Caudate nucleus (tissue), 63 donors: ENCODE measurements at places on chromosomes 7 and 10.
A peak's percentile ranks its signal among the peaks of the same experiment; 100 is the strongest.

- no peak for DNase-seq
Observed at GRCh38 chr10:126065751-126066377, 169.5 kb downstream of the FANK1 start.

DNA sequence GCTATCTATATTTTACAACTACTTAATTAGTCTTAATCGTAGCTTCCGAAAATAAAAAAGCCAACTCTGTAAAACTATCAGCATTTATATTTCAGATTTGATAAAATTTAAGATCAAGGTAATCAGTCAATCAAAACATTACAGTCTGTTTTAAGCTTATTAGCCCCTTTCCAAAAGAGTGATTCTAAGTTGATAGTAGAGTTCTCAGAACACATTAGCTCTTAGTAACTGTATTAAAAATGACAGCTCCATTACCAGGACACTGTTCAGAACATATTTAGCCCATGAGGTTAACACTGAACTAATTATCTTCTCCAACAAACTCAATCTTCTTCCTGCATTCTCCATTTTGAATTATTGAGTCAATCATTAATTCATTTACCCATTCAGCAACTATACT, 110.3 kb upstream of the PALS2 start:
- no peak for DNase-seq

DNA sequence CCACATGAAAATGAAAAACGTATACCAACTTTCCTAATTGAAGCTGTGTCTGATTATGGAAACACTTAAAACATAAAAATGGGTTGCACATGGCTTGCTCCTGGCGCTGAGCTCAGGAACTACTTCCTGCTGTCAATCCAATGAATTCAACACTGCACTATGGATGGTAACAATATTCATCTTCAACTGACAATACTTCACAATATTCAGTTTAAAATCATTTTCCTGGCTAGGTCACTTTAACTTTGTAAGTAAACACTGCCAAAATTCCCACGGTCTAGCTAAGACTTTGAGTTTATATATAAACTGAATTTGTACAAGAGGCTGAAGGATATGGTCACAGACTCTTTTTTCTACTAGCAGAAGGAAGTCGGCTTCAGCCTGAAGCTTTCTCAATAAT, 556.9 kb downstream of the TNS3 start:
- DNase-seq: no peak

GRCh38 chr7:34759477-34760125, 101.6 kb downstream of the NPSR1 start:
- no peak for DNase-seq

DNA sequence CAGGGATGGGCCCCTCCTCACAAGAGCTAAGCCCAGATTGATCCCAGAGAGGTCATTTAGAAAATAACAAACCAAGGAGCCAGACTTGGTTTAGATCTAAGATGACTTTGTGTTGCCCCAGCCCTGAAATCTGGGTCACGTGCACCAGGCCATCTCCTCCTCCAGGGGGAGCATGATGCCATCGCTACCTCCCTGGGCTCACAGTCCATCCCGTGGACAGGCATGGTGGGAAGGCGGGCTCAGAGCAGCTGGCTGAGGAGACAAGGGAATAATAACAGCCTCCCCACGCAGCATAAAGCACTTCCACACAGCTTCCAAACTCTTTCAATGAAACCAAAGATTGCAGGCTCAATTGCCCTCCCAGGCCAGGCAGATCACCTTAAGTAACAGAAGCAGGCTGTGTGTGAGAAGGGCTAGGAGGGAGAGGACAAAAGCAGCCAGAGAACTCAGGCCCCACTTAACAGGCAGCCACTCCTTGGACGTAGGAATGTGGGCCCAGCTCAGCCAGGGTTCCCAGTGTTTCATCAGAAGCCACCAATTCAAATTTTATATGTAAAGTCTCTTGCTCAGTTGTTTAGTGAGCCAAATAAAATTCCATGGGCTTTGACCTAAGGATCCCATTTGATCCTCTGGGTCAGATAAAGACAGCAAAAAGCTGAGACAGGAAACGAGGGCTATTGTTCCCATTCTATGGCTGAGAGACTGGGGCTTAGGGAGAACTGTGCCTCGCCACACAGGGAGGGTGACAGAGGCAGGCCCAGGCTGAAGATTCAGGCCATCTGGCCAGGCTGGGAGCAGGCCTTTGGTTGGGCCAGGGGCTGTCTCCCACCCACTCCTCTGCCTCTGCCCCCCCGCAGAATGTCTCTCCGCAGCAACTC, 100.2 kb downstream of the COL13A1 start:
- DNase-seq: no peak

DNA sequence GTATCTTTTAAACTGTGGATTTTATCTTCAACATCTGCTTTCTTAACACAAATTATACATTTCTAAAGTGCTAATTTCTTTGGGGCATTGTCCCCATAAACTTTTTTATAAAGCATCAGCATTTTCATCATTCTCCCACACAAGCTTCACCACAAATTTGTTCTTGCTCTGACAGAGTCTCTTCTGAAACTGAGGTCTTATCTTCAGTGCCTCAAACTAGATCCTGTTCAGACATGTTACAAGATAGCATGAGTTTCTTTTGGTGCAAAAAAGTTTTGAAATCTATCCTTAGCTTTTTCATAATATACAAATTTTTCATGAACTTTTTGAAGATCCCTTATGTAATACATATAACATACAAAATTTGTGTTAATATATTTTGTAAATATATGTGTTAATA, 346.6 kb downstream of the IPMK start:
- DNase-seq: no peak

DNA sequence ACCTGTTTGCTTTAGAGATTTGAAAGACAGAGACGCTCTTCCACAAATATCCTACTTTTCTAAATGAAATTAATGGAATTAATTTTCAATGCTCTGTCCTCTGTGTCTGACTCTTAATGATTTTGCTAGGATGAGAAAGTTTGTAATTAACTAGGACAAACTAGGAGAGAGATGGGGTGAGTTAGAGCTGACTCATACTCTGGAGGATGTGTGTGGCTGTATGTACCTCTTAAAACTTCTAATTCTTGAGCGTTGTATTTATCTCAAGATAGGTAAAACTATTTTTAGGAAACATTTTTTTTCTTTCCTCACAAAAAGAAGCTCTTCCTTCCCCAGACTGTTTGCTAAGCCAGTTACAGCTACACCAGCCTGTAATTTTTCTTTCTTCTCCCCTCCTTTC, 178.8 kb upstream of the ANKRD30A start:
- no peak for DNase-seq

DNA sequence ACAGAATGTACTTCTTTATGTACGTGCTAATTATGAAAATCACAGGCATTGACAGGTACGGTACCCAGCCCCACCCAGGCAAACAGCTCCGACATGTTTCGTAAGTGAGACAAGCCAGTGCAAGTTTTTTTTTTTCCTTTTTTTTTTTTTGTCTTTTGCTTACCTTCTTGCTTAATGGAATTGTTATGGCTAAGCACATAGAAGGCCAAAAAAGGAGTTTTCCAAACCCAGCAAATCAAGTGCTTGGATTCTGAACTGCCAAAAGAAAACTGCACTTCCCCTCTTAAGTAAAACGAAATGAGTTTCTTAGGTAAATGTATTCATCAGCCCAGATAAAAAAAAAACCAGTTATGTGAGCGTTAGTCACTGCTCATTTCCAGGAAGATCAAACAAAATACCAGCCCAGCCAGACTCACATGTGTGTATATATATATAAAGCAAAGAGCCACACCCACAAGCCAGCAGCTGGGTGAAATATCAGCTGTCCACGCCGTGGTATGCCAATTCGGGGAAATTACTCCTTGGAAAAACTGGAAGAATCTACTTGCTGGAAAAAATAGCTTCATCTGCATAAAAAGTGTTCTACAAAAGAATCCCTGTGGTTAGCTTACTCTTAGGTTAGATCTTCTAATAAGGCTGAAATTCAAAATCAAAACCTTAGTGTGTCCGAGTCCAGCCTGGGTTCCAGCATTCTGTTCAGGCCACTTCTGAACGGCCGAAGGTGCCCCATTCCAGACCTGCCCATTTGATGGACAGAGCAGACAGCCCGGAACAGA, 8.0 kb downstream of the KLF6 start:
- no peak for DNase-seq

DNA sequence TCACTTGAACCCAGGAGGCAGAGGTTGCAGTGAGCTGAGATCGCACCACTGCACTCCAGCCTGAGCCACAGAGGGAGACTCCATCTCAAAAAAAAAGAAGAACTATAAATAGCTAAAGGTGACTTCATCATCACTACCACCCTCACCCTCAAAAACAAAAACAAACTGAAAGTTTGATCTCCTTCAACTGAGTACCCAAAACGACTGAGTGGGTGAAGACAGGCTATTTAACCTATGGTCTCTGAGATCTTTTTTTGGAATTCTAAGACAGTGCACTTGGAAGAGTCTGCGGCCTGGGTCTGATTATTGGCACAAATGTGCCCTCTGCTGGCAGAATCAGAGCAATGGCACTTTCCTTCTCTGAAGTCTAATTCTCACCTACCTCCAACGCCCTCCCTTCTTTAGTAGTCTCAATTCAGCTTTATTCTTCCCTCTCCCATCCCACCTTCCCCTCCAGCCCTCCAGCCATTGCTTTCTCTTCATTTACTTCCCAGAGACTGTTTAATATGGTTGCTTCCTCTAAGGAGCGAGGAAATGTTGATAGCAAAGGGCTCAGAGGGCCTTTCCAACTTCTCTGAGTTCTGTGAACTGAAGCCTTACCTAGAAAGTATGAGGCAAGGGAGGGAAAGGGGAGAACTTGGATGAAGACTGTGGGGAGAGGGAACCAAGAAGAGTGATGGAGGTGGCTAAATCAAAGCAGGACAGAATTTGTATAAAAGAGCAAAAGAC, 2.9 kb upstream of the MYOZ1 start:
- DNase-seq: peak; percentile 63

- no peak for DNase-seq
Observed at GRCh38 chr10:62069452-62070178, 168.1 kb downstream of the ARID5B start.

DNA sequence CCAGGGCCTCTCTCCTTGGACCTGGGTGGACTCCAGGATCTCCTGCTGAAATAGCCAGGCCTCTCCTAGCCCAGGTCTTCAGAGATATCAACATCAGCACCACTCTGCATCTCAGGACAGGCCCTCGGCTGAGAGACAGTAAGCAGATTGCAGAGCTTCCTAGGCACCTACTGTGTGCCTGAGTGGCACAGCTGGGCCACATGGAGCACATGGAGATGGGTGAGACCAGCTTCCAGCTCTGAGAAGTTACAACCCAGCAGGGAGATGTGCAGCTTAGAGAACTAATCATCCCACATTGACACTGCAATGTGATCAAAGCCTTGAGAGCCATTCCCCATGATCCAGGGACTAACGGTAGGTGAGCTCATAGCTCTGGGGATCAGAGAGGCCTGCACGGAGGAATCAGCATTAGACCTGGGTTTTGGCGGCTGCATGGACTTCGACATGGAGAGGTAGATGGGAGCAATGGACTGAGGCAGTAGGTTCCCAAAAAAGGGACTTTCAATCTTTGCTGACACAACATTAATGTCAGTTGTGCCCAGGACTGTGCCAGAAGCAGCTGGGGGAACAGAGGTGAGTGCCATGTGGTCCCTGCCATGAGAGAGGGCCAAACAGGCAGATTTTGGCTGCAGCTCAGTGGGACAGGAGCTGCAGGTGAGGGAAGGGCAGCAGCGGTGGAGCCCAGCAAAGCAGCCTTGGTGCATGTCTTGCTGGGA, 76.0 kb upstream of the LEP start:
- no peak for DNase-seq

DNA sequence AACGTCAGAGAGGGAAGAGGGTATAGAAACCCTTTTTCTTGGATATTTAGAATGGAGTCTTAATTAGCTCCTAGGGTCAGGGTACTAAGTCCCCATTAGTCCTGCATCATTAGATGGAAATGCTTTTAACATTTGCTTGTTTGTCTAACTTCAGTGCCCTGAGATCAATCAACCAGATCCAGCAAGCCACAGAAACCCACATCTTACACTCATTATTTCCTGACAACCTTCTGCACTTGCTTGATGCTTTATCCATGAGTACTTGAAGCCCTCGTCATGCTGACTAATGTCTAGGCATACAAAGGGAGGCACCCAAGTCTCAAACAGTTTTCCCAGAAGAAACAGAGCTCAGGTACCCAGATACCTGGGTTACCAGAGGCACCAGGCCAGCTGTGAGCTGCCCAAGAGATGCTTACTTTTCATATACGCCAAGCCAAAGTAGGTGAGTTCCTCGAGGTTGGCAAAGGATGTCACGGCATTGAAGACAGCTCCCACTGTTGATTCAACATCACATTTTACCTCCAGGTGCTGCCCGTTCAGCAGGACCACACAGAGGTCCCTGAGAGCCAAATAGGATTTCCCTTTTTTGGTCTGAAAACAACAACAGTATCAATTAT, 42.7 kb downstream of the FRMPD2 start:
- DNase-seq: no peak

- DNase-seq: no peak
Observed at GRCh38 chr10:12389154-12389734, 39.9 kb downstream of the CAMK1D start.
